Islet precursor cell (in vitro differentiated cells): ENCODE measurements at places on chromosomes 1 and 21.

GRCh38 chr1:178388418-178389145 lies 108.2 kb downstream of the CLEC20A start:
- DNase-seq, result no peak

DNA sequence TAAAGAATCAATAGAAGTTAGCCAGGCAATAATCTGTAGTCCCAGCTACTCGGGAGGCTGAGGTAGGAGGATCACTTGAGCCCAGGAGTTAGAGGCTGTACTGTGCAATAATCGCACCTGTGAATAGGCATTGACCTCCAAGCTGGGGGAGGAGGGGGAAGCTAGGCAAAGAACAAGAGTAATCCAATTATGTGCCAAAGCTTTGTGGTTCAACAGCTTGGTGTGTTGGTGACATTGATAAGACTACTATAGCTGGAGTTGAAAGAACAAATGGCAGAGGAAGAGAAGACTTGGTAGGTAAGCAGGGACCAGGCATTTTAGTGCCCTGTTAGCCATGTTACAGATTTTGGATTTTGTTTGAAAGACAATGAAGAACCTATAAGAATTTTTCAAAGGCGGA lies 2.1 kb upstream of the TMCO2 start:
- DNase-seq, result no peak

- peak; percentile 96 for DNase-seq
Observed at GRCh38 chr1:198121056-198121826, 35.6 kb upstream of the NEK7 start.

- DNase-seq, result no peak
Observed at GRCh38 chr1:225933072-225933471, 7.9 kb downstream of the LEFTY2 start.

DNA sequence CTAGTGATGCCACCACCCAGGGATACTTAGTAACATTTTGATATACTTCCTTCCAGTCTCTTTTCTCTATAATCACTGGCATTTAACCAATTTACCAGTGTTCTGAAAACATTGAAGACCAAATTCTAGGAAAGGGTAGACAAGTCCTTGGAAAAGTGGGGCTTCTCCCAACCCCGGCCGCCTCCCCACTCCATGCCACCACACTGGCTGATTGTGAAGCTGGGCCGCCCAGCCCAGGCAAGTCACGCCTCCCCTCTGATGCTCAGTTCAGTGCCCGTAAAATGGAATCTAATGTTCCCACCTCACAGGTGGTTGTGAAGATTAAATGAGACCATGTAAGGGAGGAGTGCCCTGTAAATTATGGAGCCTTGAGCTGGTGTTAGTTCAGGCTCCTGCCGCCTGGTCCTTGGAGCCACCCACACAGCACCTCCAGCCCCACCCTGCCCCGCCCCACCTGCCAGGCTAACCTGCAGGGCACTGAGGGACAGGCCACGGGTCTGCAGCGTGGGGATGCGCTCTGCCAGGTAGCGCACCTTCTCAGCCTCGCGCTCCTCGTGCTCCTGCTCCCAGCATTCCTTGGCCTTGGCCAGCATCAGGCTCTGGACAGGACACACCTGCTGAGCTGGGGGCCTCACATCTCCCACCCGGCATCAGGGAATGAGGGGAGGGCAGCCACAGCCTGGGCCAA lies 7.3 kb downstream of the TNNI1 start:
- no peak for DNase-seq

DNA sequence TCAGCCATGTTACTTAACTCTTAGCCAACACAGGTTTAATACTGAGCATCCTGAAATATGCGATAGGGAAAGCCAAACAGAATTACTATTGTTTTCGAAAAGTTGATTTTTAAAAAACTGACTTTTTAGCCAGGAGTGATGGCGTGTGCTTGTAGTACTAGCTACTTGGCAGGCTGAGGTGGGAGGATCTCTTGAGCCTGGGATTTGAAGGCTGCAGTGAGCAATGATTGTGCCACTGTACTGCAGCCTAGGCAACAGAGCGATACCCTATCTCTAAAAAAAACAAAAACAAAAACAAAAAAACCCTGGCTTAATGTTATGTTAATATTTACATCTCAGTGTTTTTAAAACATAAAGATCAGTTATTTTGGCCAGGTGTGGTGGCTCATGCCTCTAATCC lies 16.7 kb downstream of the NMNAT1 start:
- DNase-seq, result no peak

DNA sequence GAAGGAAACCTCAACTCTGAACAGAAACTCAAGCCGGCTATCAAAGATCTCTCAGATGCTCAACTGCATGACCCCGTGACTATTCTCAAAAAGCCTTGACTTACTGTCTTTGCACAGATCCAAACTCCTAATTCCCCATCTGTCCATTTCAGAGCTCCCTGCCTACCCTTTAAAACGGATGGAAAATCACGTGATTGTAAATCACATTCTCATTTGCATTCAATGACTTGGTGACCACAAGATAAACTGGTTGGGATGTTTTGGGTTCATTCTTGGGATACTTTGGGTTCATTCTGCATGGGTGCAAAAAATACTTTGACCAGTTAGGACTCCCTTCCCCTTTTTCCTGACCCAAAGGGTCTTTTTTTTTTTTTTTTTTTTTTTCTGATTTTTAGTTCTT lies 41.3 kb upstream of the RUNX1 start:
- no peak for DNase-seq
